ENCODE measurements at places on chromosomes 7 and 10. TPM values are rescaled to one million over a fixed set of nuclear protein-coding genes. Genes with fewer than 3 reads are reported as not detected.

The SLC26A5 gene
- total RNA-seq, result not detected

The ODAD2 gene
- 3.5 TPM for total RNA-seq

The SFRP4 gene
- 3.2 TPM for total RNA-seq

The RBP3 gene
- not detected for total RNA-seq

The GPR37 gene
- 1.5 TPM for total RNA-seq

The CCNY gene
- total RNA-seq, result 64.7 TPM

The ANKRD2 gene
- 0.66 TPM for total RNA-seq

The LIPK gene
- not detected for total RNA-seq

The ITGA8 gene
- 1.1 TPM for total RNA-seq

The CALML3 gene
- not detected for total RNA-seq

The OR2A12 gene
- not detected for total RNA-seq
